ENCODE measurements at places on chromosomes 4 and X. TPM values are rescaled to one million over a fixed set of nuclear protein-coding genes. Genes with fewer than 3 reads are reported as not detected.

RCHY1 gene
- 15.2 TPM for total RNA-seq

DNA sequence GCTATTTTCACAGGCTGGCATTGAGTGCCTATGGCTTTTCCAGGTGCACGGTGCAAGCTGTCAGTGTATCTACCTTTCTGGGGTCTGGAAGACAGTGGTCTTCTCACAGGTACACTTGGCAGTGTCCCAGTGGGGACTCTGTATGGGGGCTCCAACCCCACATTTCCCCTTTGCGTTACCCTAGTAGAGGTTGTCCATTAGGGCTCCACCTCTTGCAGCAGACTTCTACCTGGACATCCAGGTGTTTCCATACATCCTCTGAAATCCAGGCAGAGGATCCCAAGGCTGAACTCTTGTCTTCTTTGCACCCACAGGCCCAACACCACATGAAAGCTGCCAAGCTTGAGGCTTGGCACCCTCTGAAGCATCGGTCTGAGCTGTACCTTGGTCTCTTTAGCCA is 735.7 kb upstream of the INTU start:
- H3K27me3 ChIP-seq: no peaks in the 10 kb centered on the region
- H3K27ac ChIP-seq: no peak overlapping the region
- no peak overlapping the region for H3K4me3 ChIP-seq
- H3K36me3 ChIP-seq: peaks cover 2% of the 10 kb centered on the region
- no peak for DNase-seq
- peaks cover 37% of the 10 kb centered on the region for H3K4me1 ChIP-seq

PASD1 gene
- total RNA-seq: not detected

DNA sequence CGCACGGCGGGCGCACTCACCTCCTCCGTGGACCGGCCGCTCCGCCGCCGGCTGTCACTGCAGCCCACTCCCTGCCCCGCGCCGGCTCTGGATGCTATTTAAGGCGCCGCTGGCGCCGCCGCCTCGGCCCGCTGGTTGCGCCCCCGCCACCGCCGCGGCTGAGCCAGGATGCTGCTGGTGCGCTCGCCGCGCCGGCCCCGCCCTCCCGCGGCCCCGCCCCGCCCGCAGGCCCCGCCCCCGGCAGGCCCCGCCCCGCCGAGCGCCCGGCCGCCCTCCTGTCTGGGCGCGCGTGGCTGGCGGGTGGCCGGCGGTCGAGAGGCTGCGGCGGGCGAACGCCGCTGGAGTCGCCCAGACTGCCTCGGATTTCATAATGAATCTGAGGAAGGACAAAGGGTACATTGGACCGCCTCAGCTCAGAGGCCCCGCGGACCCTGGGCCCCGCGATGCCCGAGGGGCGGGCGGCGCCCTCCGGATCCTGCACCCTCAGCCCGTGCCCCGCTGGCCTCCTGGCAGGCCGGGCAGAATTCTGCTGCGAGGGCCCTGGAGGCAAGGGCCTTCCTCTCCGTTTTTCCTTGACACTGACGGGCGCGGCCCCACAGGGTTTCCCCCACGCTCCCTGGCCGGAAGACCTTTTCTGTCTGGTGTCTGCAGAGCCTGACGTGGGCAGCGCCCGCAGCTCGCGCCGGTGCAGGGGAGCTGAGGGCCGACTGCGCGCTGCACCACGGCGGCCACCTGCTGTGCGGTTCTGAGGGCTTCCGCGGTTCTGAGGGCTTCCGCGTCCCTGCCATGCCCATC is at the start of gene ACSL1:
Gene ACSL1 (minus strand): TSS at position 73 of the 795 bp plus-strand sequence. CDS start 22,454 bp downstream, outside the sequence.
- peak within 1 kb of the TSS; percentile 62 for H3K27ac ChIP-seq
- H3K4me3 ChIP-seq: peak within 1 kb of the TSS; percentile 86
- no peaks in the 10 kb centered on the region for H3K27me3 ChIP-seq
- DNase-seq: no peak
- no peaks in the 10 kb centered on the region for H3K36me3 ChIP-seq
- H3K4me1 ChIP-seq: peaks cover 19% of the 10 kb centered on the region

C4orf50 gene
- not detected for total RNA-seq

- no peaks in the 10 kb centered on the region for H3K36me3 ChIP-seq
- no peaks in the 10 kb centered on the region for H3K27me3 ChIP-seq
- H3K4me3 ChIP-seq: peak overlapping the region; percentile 57
- H3K27ac ChIP-seq: peak overlapping the region; percentile 100
- no peak for DNase-seq
- H3K4me1 ChIP-seq: peaks cover 95% of the 10 kb centered on the region
These were observed 34.4 kb downstream of the AFAP1 start for GRCh38 chr4:7904952-7905915.

AFP gene
- 1.3 TPM for total RNA-seq

VEGFC gene
- total RNA-seq: 25.2 TPM

Data from chondrocyte (in vitro differentiated cells).